Breast epithelium (tissue), 4 donors: ENCODE measurements at places on chromosomes 5 and 9.

- no peak for DNase-seq
Observed at GRCh38 chr5:157820593-157821252, 38.2 kb downstream of the CLINT1 start.

DNA sequence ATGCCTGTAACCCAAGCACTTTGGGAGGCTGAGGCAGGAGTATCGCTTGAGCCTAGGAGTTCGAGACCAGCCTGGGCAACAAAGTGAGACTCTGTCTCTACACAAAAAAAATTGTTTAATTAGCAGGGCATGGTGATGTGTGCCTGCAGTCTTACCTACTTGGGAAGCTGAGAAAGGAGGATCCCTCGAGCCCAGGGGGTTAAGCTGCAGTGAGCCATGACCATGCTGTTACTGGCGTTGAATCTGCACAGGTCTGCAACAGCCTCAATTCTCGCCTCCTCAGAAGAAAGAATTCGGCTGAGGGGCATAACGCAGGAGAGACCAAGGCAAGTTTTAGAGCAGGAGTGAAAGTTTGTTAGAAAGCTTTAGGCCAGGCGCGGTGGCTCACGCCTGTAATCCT, 18.0 kb downstream of the CCT5 start:
- no peak for DNase-seq

GRCh38 chr5:133164759-133165158, 112.9 kb downstream of the HSPA4 start:
- DNase-seq = no peak

- no peak for DNase-seq
Observed at GRCh38 chr5:10499776-10500175, 58.1 kb downstream of the ROPN1L start.

GRCh38 chr5:131221888-131222287, 42.0 kb upstream of the CDC42SE2 start:
- DNase-seq = no peak

DNA sequence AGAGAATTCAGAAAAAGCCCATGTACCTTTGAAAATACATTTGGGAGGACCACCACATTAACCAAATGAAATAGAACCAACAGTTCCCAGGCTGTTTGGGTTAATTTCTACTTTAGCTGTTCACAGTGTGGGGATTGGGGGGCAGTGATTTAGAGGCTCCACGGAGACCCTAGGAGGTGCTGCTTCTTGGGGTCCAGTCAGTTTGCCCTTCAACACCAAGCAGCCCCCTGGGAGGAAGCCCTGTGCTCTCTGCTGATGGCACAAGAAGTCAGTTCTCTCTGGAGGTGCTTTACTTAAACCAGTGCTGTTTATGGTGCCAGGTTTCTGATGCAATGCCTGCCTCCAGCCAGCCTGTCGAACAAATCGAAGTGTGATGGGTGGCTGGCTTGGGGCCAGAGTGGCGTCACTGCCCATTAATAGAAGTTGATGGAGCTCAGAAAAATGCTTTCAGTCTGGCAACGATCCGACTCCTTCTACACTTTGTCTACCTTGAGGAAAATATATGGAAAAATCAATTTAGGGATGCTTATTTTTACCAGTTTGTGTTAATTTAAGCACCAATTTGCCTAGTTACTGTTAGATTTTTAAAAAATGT, 134.0 kb downstream of the SNX18 start:
- DNase-seq = peak; percentile 96

DNA sequence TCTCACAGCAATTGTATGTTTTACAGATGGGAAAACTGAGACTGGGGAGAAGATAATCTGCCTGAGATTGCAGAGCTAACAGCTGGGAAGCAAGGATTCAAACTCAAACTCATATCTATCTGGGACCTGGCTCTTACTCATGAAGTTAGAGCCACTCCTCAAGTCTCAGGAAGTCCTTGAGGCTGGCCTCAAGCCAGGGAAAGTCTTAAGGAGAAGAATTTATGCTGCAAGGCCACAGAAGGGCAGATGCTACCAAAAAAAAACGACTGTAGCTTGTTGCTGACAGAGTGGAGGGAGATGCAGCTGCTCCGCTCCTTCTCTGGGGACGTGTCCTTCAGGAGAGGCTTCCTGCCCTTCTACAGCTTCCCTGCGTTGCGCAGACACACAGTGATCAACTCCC, 39.8 kb downstream of the BARHL1 start:
- no peak for DNase-seq

DNA sequence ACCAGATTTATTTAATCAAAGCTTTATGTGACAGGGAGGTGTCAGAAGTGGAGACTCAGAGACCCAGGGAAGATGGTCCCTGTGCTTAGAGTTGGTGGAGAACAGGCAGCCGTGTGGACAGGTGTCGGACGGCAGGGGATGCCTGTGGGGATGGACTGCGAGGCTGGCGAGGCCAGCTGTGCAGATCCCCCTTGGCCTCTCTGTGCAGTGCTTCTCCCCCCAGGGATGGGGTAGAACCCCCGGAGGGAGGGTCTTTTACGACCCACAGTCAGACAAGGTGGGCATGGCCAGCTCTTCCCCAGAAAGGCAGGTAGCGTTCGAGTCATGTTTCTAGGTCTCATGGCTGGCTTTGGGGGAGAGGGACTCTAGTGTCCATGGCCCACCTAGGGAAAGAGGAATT, 4.7 kb upstream of the SLC2A6 start:
- DNase-seq = no peak

DNA sequence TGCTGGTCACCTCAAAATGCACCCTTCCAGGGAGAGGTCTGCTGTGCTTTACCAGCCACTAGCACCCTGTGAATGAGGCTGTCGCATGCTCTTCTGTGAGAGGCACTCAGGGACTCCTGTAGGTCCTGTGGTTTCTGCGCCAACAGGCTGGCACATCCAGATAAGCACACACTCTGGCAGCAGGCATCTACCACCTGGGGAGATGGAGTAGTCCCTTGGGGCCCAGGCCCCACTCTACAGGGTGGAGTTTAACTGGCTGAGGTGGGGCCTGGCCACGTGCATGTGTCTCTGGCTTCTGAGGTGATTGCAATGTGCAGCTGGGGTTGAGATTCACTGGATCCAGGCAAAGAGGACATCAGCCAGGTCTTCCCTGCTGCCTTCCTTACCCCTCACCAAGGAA, 32.3 kb downstream of the TMEM174 start:
- no peak for DNase-seq

DNA sequence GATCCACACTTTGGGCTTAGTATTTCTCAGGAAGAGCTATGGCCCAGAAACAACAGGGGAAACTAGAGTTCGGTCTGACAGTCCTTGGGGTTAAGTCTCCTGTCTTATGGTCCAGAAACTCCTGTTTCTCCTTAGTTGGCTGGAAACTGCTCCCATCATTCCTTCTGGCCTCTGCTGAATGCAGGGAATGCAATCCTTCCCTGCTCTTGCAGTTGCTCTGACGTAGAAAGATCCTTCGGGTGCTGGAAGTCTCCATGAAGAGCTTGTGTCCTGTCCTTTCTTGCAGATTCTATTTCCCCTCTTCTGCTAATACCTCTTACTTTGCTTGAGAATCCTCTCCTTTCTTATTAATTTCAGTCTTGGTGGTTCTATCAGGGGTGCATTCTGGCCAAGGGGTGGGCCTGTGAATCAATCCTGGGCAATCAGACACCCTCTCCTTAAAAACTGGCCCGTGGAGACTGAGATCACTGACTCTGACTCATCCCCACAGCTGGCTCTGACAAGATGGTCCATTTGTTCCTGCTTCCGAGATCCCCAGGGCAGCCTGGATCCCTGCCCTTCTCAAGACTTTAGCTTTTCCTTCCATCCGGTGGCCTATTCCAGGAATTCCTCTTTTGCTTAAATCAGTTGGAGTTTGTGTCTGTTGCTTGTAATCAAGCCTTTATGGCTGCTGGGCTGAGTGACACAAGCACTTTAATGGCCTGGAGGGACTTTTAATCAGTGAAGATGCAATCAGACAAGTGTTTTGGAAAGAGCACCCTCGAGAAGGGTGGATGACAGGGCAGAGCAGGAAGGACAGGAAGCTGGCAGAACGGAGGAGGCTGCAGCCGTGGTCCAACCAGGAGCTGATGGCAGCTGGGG, 23.7 kb downstream of the PTGS1 start:
- no peak for DNase-seq

DNA sequence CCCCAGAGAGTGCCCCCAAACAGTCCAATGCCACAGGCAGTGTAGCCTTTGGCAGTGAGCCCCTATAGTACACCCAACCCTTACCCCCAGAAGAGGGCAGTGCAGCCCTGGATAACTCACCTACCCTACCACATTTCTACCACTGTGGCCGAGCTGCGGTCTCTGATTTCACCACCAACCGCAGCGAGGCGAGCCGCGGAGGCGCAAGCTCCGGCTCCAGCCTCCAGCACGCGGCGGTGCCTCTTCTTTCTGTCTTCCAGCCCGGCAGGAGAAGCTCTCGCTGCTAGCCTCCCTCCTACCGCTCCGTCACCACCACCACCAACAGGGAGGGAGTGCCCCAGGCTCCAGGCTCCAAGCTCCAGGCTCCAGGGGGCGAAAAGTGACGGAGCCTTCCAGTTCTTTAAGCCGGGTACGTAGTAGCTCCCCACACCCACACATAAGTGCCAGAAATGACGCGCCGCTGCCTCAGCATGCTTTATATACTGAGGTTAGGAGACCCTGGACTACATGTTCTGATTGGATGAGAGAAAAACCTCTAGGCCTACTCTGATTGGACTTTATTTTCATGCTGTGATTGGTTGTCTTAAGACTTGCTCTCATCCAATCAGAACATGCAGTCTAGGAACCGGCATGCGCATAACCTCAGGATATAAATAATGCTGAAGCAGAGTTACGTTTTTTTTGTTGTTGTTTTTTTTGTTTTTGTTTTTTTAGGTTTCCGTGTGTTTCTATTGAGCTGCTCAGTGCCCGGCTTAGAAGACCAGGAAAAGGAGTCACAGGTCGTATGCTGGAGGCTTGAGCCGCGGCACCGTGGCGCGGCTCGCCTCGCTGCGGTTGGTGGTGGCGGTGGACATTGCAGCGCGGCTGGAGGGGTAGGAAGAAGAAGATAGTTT, at the start of gene PCAT7:
Gene PCAT7, plus strand, starts transcription at position 645 of the 893 bp plus-strand sequence.
- DNase-seq = peak; percentile 68

GRCh38 chr5:5293029-5293428, 129.4 kb upstream of the ICE1 start:
- no peak for DNase-seq

DNA sequence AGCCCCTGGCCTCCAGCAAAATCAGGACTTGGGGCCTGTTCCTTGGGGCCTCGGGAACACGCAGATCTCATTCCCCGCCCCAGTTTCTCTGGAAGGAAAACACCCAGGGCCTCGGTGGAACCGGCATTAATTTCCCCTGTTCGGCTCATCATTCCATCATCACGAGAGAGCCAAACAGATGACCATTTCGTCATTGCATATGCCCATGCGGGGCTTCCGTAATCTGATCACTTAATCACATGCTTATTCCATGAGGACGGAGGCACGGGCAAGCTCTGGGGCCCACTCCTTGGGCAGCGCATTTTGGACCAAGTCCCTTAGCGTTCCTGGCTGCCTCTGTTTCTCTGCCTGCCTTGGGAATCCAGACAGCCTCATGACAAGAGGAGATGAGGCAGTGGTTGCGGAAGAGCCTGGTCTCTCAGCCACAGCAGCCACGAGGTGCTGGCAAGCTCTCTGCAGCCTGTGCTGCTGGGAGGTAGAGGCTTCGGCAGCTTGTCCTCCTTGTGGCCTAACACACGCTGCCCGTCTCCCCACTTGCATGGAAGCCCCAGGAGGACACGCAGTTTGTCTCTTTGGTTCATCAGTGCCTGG, 65.0 kb upstream of the IER5L start:
- no peak for DNase-seq
